Stimulated activated CD8-positive, alpha-beta memory T cell treated with anti-CD3 and anti-CD28 coated beads, Interleukin-7, amount 100 ng/mL, for 48 hours (primary cell): ENCODE measurements at places on chromosomes 12 and 14.

DNA sequence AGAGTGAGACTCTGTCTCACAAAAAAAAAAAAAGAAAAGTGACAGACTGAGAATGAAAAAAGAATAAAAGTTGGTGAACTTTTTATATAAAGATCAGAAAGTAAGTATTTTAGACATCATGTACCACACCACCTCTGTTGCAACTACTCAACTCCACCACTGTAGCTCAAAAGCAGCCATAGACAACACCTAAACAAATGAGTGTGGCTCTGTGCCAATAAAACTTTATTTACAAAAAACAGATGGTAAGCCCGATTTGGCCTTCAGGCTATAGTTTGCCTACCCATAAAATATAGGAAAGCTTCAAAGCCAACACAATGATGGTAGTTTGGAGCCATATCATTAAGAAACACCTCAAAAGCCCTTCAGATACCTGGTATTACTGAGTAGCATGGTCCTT lies 154.5 kb upstream of the FOXN3 start:
- no peak for DNase-seq

DNA sequence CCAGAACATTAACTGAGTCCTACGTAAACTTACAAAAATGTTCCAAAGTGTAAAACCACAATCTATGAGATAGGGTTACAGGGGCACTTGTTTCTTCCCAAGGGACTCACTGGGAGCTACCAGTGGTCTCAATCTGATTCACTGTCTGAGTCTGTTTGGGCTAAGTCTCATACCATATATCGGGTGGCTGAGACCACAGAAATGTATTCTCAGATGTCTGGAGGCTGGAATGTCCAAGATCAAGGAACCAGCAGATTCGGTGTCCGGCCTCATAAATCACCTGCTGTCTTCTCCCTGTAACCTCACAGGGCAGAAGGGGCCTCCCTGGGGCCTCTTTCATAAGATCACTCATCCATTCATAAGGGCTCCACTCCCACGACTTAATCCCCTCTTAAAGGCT lies 616.3 kb upstream of the TMEM132C start:
- no peak for DNase-seq

- no peak for DNase-seq
Observed at GRCh38 chr12:131808744-131809371, 19.3 kb upstream of the MMP17 start.

- DNase-seq, result no peak
Observed at GRCh38 chr12:129049917-129050316, 196.6 kb downstream of the GLT1D1 start.

GRCh38 chr14:54784657-54785056 lies 118.0 kb downstream of the GCH1 start:
- no peak for DNase-seq

GRCh38 chr14:101055106-101055662 lies 151.7 kb upstream of the RTL1 start:
- DNase-seq, result no peak

GRCh38 chr12:79083181-79083580 lies 218.6 kb downstream of the SYT1 start:
- DNase-seq, result no peak

DNA sequence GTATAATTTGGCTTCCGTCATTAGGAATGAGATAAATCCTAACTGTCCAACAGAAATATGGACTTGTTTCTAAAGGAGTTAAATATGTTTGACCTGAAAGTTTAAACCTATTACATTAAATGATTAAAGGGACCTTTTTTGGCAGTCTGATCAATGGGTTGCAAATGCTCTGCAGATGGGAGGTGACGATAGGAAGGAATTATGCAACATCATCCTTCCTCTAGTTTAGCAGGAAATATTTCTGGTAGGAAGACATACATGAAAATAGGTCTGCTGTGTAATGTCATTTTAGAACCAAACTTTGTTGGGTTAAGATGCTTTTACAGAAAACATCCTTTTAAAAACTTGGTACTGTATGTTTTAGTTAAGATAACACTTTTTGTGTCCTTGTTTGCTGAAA lies 2.6 kb downstream of the LRRC10 start:
- DNase-seq, result no peak

GRCh38 chr12:2053691-2054090 lies 904 bp downstream of the CACNA1C start:
- no peak for DNase-seq

- no peak for DNase-seq
Observed at GRCh38 chr12:52120951-52121823, 41.7 kb downstream of the SMIM41 start.

- DNase-seq, result no peak
Observed at GRCh38 chr12:39297891-39298290, 145.0 kb downstream of the KIF21A start.

- DNase-seq, result no peak
Observed at GRCh38 chr12:123478762-123479161, 20.8 kb downstream of the SNRNP35 start.

DNA sequence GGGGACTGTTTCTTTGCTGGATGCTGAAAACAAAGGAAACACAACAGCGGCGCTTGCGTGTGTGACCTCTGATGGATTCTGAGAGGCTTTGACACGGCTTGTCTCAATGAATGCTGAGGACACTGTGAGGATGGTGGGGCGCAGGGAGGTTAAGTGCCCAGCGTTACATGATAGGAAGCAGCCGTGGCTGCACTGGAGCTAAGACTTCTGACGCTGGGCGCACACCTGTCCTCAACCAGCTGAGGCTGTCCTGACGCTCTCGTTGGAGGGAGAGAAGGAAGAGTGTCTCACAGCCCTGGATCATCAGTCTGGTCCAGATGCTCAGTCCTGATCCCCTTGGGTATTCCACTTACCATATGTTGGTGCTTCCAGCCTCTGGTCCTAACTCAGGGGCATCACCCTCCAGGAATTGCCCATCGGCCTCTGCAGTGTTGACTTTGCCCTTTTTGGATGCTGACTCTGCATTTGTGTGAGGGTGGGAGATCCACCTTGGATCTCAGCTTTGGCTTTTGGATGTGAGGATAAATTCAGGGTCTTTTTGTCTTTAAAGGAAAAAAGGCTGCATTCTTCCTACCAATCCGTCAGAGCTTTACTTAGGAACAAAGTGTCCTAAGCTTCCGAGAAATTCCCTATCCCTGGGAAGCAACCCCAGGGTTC lies 125.2 kb downstream of the ZNF664 start:
- DNase-seq, result no peak
